GF-D8 (cell line): ENCODE measurements at places on chromosomes 16 and 17.

- no peak for DNase-seq
Observed at GRCh38 chr16:64162613-64163375, 959.1 kb downstream of the CDH11 start.

DNA sequence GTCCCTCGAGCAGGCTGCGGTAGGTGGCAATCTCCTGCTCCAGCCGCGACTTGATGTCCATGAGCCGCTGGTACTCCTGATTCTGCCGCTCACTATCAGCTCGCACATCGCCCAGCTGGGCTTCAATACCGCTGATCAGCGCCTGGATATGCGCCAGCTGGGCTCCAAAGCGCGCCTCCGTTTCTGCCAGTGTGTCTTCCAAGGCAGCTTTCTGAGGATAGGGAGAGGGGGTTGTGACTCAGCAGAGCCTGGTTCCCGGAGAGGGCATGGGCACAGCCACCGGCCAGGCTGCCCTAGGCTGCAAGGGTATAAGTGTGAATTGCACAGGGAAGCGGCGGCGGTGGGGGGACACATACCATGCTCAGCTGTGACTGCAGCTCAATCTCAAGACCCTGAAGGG, 4.3 kb downstream of the KRT19 start:
- DNase-seq = no peak

- no peak for DNase-seq
Observed at GRCh38 chr16:57634171-57634570, 5.7 kb downstream of the ADGRG1 start.

GRCh38 chr17:79224476-79224875, 149.9 kb downstream of the ENGASE start:
- DNase-seq = no peak

DNA sequence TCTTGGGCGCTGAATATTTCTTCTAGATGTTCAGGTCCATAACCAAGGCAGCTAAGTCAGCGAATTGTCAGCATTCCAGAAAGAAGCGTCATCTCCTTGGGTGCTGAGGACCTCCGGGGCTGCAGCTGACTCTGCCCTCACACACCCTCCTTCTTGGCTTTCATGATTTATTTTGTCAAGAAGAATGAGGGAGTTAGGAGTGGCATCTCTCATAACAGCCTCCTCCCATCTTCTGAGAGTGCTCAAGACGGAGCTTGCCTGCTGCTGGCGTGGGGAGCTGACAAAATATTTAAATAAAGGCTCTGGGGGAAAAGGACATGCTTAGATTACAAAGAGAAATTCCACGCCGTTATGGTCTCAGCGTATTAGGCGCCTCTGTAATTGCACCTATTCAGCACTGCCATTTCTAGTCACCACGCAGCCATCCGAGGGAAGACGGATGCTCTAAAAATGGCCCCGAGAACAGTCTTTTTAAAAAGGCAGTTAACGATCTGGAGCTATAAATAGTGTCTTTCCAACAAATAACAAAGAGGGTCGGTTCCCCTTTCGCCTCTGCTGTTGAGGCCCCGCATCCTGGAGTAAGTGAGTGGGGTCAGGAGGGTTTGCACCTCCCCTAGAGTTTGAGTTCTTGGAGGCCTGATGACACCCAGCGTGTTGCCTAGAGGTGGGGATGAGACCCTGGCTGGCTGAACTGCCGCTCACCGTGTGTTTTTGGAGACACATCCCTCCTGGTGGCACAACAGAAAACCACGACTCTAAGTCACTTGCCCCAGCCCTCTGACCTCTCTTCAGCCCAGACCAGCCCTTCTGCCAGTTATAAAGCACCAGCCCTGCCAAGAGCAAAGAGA, 187.0 kb downstream of the CCDC182 start:
- no peak for DNase-seq

DNA sequence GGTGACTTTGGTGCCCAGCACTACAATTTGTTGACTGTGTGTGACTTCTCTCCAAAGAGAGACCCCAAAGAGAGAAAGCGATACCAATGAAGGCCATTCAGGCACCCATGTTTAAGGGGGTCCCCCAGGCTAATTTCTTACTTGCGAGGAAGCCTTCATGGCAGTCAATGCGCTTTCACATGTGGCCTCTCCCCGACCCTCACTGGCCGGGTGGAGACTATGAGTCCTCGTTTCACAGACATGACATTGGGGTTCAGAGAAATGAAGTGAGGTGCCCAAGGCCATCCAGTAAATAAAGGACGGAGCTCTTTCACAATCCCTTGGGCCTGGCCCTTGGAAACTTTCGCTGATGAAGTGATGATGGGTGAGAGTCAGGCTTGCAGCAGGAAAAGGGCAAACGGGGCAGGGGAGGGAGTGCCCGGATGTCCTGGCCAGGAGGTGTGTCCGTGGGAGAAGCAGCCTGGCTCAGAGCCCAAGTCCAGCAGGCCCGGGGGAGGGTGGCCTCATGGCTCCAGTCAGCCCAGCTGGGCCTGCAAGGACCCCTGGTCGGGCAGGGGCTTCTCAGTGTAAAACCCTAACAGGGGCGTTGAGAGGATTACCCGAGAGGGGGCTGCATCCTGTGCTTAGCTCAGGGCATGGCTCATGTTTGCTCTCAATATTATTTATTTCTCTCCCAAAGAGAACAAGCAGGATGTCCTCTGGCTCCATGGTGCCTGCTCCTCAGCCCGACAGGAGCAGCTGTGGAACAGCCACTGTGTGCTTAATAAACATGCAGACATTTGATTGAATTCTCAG, 14.7 kb downstream of the TBX2 start:
- DNase-seq = no peak

DNA sequence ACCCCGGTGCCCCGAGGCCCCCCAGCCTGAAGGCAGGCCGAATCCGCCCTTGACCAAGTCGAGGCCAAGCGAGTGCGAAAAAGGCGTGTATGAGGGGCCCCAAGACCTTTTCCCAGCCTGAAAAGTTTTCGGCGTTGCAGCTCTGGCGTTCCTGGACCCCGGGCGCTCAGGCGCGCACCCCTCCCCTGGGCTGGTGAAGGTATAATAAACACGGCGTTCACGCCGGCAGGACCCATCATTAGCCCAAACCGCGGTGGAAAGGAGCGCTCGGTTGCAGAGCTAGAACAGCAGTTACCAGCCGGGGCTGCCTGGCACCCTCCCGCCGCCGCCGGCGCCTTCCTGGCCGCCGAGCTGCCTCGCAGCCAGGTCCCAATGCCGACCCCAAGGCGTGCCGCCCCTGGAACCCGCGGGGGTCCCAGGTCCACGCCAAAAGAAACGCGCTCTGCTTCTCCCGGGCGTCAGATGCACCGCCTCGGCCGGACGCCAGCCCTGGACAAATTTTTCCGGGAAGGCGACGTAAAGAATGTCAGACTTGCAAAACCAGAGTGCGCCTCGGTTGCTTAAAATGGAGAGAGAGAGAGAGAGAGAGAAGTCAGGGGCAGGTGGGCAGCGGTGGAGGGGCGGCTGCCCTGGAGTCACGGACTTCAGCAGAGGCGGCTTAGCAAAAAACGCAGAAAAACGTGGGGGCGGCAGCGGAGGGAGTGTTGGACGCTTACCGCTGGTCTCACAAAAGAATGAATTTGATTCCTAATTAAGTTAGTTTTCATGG, 11.5 kb upstream of the FOXF1 start:
- DNase-seq = no peak

- DNase-seq = no peak
Observed at GRCh38 chr16:74896389-74897370, 88.2 kb downstream of the WDR59 start.

DNA sequence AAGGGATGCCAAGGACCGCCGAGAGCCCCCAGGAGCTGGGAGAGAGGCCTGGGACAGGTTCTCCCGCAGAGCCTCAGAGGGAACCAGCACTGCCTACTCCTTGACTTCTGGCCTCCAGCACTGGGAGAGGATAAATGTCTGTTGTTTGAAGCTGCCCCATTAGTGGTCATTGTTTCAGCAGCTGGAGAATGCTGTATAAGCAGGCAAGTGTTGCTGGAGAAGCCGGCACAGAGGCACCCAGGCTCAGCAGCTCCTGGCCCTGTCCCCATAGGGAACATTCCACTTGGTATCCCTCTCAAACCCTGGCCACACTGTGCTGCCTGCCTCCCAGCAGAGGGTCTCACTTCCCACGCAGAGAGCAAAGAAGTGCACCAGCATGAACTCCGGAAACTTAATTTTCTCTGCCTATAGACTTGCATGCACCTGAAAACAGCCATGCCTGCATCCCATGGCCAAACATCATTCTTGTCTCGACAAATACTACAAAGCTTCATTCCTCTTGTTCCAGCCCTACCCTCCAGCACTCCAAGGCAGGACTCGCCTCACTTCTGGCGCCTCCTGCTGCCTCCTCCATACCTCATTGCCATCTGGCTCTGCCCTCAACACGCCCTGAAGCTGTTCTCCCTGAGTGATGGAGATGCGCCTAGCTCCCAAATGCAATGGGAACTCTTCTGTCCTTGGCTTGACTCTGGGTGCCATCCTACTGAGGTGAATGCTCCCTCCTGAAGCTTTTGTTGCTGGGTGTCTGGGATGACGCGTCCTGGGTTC, 88.1 kb downstream of the DNAH17 start:
- no peak for DNase-seq

GRCh38 chr17:1003633-1003971, 6.7 kb downstream of the TIMM22 start:
- DNase-seq = no peak

DNA sequence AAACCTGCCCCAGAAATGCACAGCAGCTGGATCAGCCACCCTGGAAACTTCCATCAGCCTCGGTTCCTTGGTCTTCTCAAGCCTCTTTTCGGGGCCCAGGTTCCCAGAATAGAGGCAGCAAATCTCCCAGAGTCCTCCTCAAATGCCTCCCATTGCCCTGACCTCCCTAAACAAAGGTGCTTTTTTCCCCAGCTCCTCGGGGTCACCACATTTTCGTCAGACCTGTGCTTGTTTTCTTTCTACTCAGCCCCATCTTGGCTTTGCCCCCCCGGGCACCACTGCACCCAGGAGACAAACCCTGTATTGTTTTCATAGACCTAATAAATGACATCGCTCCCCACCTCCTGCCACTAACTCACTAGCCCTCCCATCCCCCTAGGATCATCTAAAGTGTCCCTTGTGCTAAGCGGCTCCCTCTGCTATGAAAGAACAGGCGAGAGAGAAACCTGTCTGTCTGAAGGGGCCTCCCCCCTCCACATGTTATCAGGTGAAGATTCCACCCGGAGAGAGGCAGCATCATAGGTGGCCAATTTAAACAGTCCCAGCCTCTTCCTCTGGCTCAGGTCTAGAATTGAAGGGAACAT, 451.1 kb downstream of the SOX9 start:
- no peak for DNase-seq

DNA sequence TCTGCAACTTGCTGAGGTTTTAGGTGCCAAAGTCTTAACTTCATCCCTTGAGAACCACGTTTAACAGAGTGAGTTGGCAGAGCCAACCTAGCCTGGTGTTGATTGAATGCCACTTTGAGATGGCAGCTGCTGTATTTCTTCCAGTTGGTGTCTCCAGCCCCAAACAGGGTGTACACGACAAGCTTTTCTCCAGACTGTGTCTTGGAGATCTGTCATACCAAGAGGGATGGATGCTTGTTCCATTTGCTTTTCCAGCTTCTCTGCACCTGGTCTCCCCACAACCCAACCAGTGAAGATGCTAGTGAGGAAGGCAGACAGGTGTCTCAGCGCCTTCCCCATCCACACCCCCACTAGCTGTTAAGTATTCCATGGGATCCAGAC, 141.1 kb upstream of the HS3ST2 start:
- no peak for DNase-seq

DNA sequence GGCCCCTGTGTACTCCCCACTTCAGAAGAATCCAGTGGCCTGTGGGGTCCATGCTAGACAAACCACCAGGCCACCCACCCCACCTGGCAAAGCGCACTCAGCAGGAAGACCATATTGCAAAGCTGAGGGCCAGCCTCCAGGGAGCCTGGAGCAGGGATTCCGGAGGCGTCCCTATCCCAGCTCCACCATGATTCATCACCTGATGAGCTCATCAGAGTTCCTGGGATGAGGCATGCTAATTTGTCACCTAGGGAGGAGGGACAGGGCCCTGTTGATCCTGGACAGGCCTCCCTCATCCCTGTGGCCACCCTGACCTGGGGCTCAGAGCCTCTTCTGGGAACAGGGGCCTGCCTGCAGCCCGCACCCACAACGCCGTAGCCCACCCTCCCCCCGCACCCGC, 131.6 kb upstream of the PLCG2 start:
- DNase-seq = no peak

- no peak for DNase-seq
Observed at GRCh38 chr16:26335236-26335853, 643.6 kb downstream of the HS3ST4 start.

GRCh38 chr17:877630-878029, 95.5 kb downstream of the MRM3 start:
- no peak for DNase-seq

GRCh38 chr16:369866-370436, 387 bp downstream of the MRPL28 start:
- DNase-seq = no peak

DNA sequence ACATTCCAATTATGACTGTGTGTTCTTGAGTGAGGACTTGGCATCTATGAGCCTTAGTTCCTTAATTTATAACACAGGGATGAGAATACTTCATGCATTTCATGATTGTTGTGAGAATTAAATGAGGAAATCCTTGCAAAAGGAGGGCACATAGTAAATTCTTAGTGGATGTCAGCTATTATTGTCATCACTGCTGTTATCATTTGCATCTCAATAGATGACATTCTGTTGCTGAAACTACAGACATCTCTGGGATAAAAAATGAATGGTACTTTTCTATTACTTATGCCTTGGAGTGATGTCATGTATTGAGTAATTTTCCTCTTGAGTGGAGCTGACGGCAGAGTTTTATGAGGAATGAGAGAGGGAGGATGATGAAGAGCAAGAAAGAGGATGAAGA, 184.4 kb upstream of the CDH11 start:
- DNase-seq = no peak

DNA sequence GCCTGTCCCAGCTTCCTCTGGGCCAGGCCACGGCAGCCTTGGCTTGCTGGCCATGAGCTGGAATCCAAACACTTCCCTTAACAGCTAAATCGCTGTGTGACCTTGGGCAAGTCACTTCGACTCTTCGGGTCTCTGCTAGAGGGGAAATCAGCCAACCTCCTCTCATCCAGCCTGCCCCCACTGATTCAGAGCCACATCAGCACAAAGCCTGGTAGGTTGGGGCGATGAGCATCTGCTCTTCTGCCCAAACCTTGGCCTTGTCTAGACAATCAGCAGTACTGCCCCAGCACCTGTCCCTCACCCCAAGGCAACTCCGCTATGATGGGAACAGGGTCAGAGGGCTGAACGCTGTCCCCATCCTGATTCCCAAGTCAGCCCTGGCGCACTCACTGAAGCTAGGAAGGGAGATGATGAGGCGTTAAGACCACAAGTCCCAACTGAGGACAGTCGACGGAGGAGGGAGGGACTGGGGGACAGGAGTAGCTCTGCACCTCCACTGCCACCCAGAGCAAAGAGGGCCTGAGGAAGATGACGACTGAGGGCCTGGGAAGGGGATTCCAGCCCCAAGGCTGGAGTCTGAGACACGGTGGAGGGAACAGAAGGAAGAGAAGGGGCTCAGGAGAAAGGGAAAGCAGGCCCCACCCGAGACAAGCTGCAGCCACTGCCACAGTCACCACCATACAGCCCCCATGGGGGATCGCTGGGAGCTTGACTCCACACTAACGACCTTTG, 1.3 kb downstream of the CLUH start:
- DNase-seq = no peak
